ENCODE measurements at places on chromosomes 7 and 10.
A peak's percentile ranks its signal among the peaks of the same experiment; 100 is the strongest.

DNA sequence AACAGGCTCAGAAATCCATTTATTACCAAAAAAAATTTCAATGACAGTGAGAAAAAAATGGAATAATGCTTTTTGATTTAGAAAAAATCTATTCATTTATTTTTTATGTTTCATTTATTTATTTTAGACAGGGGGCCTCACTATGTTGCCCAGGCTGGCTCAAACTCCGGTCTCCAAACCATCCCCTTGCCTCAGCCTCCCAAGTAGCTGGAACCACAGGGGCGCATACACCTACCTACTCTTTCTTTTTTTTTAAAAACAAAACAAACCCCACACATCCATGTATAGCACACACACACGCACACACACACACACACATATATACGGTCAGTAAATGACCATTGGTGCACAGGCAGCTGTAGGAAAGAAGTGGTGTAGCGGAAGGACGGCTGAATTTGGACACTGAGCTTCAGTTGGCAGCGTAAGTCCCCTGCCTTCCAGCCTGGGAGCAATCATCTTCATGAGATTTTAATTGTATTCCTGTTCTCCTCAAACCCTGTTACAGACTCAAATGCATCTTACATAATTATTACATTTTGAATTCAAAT, 28.8 kb downstream of the ARL4A start:
- peak; percentile 49 for DNase-seq

- no peak for DNase-seq
Observed at GRCh38 chr7:47521011-47521795, 60.7 kb downstream of the TNS3 start.

GRCh38 chr10:52903397-52903938, 130.9 kb upstream of the MBL2 start:
- DNase-seq, result no peak

- DNase-seq, result no peak
Observed at GRCh38 chr7:156604311-156604710, 36.3 kb upstream of the RNF32 start.

DNA sequence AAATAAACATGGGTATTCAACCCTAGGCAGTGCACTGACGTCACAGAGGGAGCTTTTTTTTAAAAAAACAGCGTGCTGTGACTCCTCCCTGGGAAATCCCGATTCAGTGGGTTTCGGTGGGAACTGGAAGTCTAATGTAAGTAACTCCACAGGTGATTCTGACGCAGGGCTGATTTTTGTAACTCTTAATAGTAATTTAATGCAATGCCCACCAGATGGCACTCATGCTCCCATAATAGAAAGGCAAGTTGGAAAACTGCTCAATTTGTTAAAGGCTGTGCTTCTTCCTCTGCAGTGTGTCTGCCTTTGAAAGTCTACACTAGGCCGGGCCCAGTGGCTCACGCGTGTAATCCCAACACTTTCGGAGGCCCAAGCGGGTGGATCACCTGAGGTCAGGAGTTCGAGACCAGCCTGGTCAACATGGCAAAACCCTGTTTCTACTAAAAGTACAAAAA, 10.9 kb upstream of the RSU1 start:
- DNase-seq, result peak; percentile 69

- DNase-seq, result no peak
Observed at GRCh38 chr7:24334012-24334411, 50.0 kb downstream of the NPY start.

DNA sequence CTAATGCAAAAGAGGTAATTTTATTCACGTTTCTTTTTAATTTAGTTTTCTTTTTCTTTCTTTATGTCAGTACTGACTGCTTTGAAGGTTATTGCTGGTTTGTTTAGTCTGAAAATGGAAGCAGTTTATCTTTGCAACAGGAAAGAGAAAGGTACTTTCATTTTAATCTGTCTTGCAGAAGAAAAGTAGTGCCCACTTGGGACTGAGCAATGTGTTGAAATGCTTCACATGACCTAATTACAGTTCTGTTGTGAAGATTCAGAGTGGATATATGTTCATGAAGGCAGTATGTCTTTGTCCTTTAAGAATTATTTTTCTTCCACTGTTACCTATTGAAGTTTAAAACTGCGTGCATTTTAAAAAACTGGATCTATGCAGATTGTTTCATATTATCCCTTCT, 80.1 kb downstream of the ANKIB1 start:
- no peak for DNase-seq

GRCh38 chr7:134030460-134030865, 96.7 kb upstream of the LRGUK start:
- no peak for DNase-seq

DNA sequence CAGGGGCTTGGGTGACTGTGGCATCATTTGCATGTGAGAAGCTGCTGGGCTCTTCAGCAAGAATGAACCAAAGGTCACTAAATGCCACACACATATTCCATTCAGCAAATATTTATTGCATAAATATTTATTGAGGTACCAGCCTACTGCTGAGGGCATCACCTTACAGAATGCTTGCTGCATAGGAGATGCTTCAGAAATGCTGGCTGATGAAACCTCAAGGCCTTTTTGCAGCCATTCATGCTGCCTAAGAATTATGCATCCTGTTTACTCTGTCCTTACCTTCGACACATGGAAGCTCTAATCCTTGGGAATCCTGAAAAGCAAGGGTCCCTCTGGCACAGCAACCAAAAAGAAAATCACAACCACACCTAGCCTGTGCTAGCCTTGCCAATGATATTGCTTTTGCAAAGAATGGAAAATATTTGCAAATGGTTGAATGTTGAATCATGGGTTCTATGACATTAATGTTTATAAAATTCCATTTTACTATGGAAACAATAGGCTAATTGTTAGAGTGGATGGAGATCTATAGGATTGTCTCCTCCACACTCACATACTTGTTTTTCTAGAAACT, 79.6 kb downstream of the PCGF5 start:
- DNase-seq, result no peak

- no peak for DNase-seq
Observed at GRCh38 chr7:134669845-134670373, 23.3 kb downstream of the BPGM start.

DNA sequence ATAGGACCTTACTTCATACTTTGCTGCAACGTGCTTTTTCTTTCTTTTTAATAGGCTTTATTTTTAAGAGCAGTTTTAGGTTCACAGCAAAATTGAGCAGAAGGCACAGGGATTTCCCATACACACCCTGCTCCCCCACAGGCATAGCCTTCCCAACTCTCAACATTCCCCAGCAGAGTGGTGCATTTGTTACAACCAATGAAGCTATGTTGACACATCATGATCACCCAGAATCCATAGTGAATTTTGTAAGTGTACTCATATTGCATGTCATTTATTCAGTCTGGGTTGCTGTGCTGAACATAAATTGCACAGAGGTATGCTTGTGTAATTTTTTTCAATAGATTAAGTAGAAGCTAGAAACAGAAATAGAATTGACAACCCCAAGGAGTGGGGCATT, 327.3 kb downstream of the INHBA start:
- DNase-seq, result no peak

- DNase-seq, result no peak
Observed at GRCh38 chr7:8719102-8719501, 285.7 kb downstream of the NXPH1 start.

DNA sequence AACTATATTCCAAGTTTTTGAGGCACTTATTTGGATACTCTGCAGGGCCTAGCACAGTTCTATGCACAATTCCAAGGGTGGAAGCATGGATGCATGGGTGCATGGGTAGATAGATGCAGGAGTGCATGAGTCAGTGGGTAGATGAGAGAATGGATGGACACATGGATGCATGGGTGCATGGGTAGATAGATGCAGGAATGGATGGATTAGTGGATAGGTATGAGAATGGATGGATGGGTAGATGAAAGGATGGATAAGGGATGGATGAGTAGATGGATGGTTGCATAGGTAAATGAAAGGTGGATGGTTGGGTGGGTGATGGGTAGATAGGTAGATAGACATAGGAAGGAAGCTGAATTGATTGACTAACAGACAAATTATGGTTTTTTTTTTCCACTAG, 15.6 kb downstream of the PNLIPRP2 start:
- DNase-seq, result no peak

DNA sequence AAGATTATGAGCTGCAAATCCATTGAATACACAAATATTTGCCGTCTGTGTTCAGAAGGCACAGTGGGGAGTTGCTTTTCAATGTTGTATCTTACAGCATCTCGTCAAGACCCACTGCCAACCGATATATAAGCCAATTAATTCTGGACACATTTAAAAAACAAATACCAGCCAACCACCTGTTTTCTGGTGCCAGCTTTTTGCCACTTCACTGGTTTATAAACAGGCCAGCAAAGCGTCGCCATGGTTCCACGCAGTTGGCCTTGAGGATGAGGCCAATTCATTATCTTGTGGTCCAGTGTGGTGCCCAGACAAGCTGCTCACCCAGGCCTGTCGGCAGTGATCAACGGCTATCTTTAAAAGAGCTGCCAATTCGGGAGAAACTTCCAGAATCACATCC, 321.0 kb downstream of the TCERG1L start:
- no peak for DNase-seq

DNA sequence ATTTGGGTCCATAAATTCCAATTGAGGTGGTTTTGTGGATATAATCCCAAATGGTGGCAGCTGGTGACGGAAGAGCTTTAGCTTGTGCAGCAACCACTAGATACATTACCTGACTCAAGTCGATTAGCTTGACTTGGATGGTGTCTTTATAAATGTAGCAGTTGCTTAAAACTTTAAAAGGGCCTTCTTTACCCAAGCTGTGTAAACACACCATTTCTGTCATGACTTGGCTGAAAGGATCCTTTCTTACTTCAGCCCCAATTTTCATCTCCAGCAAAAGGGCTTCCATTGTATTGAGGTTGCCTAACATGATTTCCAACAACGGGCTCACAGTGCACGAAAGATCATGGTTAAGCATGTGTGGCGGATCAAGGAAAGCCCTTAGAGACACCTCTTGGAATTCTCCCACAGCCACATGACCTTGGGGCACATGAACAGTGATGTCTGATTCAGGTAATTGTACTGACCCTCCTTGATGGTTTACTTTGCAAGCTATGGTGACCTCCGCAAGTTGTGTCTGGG, 57.9 kb downstream of the MACC1 start:
- no peak for DNase-seq

DNA sequence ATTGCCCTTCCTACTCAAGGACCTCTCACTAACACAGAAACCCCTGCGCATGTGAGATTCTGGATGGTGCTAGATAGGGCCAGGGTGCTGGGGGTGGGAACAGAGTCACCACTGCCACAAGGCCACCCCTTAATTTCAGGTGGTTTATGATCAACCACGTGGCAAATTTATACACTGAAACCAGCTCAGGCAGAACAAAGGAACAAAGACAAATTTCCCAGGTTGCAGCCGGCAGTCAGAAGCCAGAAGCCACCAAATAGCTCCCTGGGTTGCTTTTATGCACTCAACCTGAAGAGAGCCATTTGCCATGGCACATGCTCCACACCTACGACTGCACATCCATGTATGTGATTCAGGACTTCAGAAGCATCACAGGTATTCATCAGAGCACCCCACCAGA, 2.5 kb downstream of the VOPP1 start:
- DNase-seq, result no peak

DNA sequence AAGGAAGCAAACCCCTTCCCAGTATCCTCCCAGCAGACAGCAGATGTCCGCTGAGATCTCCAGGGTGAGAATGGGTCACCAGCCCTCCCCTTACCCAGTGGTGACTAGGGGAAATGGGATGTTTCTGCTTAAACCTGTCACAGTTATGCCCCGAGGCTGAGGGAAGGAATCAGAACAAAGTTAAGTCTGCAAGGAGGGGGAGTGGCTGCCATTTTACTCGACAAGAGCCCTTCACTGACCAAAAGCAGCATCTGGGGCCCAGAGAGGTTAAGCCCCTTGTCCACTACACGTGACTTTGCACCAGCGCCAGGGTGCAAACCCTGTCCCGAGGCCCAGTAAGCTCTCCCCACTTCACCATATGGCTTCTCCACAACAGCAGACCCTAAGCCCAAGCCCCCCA, 4.6 kb upstream of the NANOS1 start:
- no peak for DNase-seq

- peak; percentile 23 for DNase-seq
Observed at GRCh38 chr7:45691155-45691656, 117.0 kb downstream of the ADCY1 start.

- DNase-seq, result peak; percentile 1
Observed at GRCh38 chr10:43966571-43966965, 317.9 kb upstream of the ZNF32 start.

DNA sequence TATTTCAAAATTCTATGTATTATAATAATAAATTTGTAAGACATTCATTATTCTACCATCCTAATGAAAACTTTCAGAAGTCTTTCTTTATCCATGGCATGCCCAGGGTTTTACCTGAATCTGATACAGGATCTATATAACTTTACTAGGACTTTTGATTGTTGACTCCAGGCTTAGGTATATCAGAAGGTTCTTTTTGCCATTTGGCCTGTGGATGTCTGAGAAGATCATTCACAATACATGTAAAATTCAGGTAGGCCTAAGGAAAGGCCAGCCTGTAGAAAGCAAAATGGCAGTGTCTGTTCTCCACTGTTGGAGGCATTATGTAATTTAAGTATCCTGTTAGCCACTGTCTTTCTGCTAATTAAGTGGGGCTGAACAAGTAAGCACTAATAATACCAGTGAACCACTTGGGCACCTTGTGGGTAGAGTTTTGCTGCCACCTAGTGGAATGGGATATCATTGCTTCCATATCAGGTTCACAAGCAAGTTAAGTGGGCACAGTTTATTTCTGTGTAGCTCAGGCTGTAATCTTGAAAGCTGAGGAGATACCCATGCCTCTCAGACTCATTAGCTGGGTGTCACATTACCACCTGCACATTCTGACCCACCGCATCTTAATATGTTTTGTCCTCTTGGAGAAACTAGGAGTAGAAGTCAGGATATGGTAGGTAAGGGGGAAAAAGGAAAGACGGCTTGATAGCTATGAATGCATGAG, 105.5 kb downstream of the SEPTIN7 start:
- DNase-seq, result peak; percentile 68

- DNase-seq, result no peak
Observed at GRCh38 chr10:102314801-102315200, 69.5 kb downstream of the GBF1 start.
